ENCODE measurements at places on chromosomes 3 and 15.

GRCh38 chr15:35439291-35439690, 106.7 kb downstream of the DPH6 start:
- no peaks in the 10 kb centered on the region for H3K36me3 ChIP-seq
- H3K4me3 ChIP-seq, result no peak overlapping the region
- no peaks in the 10 kb centered on the region for H3K27me3 ChIP-seq
- no peak for DNase-seq
- H3K4me1 ChIP-seq, result no peaks in the 10 kb centered on the region

GRCh38 chr3:158845765-158846350, 44.0 kb downstream of the MFSD1 start:
- no peak for DNase-seq
- H3K4me3 ChIP-seq, result no peak overlapping the region
- H3K36me3 ChIP-seq, result no peaks in the 10 kb centered on the region
- no peaks in the 10 kb centered on the region for H3K27me3 ChIP-seq

DNA sequence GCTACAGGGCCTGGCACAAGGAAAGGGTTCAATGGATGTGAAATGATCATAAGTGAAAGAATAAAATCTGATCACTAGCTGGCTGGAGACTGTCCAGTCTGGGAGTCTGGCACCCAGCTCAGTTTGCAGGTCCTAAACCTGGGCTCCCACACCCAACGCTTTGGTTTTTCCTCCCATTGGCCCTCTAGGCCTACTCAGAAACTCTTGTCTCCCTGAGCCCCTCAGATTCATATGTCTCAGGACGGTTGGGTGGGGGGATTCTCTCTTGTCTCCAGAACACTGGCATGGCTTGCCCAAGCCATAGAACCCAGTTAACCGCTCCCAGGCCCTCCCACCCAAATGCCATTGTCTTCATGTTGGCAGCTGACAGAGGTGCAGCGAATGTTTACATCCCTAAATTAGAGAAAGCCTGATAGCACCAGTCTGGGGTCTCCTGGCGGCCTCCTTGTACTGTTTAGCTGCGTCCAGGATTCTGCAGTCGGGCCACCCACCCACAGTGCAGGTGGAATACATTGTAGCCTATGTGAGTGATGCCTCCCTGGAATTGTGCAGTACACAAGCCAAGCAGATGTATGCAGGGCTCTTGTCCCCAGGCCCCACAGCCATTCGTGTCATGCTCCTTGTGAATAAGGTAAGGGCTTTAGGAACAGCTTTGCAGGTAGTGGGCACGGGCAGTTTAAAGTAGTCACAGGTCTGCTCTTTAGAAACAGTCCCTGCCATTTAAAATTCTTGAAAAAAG, 266.3 kb downstream of the XXYLT1 start:
- no peaks in the 10 kb centered on the region for H3K27me3 ChIP-seq
- DNase-seq, result peak; percentile 35
- H3K27ac ChIP-seq, result no peak overlapping the region
- H3K36me3 ChIP-seq, result no peaks in the 10 kb centered on the region
- no peak overlapping the region for H3K4me3 ChIP-seq

- no peaks in the 10 kb centered on the region for H3K36me3 ChIP-seq
- no peaks in the 10 kb centered on the region for H3K4me1 ChIP-seq
- no peaks in the 10 kb centered on the region for H3K27me3 ChIP-seq
- DNase-seq, result no peak
- no peak overlapping the region for H3K4me3 ChIP-seq
- no peak overlapping the region for H3K27ac ChIP-seq
These were observed 8.8 kb downstream of the TMEM202 start for GRCh38 chr15:72406936-72407335.

DNA sequence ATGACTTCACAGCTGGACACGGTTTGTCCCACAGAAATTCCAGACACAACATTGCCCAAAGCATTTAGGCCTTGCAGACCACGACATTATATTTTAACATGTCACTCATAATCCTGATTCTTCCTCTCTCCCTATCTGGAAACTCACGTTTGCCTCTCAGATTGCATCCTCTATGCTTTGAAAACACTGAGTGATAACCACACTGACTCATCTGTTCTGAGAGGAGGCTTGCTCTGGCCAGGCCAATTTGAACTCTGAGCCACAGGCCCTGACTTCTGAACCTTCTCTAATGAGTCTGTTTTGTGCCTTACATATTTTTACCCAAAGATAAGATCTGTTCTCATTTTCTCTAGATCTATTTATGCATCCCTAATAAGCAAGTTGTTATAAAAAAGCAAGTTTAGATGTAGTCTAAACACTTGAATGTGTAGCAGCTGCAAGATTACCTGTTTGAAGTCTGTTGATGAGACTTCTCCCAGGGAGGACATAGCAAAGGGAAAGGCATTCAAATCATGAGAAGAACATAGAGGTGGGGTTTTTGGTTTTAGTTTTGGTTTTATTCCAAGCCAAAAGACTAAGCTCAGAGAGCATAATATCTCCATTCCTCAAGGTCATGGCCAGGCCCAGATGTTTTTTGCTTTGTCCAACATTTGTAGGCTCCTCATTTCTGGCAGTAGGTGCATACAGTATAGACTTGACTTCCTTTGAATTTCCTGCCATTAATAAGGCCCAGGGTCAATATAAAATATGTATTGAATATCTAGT, 234.4 kb upstream of the LRTM1 start:
- no peaks in the 10 kb centered on the region for H3K36me3 ChIP-seq
- H3K27ac ChIP-seq, result no peak overlapping the region
- DNase-seq, result no peak
- H3K4me3 ChIP-seq, result no peak overlapping the region
- H3K4me1 ChIP-seq, result no peaks in the 10 kb centered on the region

GRCh38 chr3:79598594-79598993, 169.2 kb downstream of the ROBO1 start:
- DNase-seq, result no peak
- H3K27me3 ChIP-seq, result no peaks in the 10 kb centered on the region
- no peaks in the 10 kb centered on the region for H3K36me3 ChIP-seq
- H3K4me1 ChIP-seq, result no peaks in the 10 kb centered on the region

DNA sequence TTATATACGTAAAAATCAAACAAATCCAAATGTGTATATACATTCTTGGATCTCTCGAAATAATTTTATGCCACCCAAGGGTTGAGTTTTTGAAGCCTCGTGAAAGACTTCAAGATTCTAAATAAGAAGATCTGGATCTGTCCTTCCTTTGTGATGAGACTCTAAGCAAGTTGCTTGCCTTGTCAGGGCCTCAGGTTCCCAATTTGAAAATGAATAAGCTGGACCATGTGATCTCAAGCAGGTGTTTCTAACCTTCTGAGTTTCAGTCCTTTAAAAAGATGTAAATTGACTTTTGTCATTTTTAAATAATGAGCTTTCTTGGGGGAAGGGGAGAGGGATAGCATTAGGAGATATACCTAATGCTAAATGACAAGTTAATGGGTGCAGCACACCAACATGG, 137.1 kb downstream of the P3H2 start:
- no peaks in the 10 kb centered on the region for H3K27me3 ChIP-seq
- no peak overlapping the region for H3K4me3 ChIP-seq
- DNase-seq, result no peak
- peaks cover 13% of the 10 kb centered on the region for H3K4me1 ChIP-seq
- no peaks in the 10 kb centered on the region for H3K36me3 ChIP-seq

GRCh38 chr3:140686948-140687347, 9.1 kb downstream of the TRIM42 start:
- no peaks in the 10 kb centered on the region for H3K4me1 ChIP-seq
- no peak overlapping the region for H3K4me3 ChIP-seq
- no peak overlapping the region for H3K27ac ChIP-seq
- no peaks in the 10 kb centered on the region for H3K27me3 ChIP-seq
- no peaks in the 10 kb centered on the region for H3K36me3 ChIP-seq
- no peak for DNase-seq

DNA sequence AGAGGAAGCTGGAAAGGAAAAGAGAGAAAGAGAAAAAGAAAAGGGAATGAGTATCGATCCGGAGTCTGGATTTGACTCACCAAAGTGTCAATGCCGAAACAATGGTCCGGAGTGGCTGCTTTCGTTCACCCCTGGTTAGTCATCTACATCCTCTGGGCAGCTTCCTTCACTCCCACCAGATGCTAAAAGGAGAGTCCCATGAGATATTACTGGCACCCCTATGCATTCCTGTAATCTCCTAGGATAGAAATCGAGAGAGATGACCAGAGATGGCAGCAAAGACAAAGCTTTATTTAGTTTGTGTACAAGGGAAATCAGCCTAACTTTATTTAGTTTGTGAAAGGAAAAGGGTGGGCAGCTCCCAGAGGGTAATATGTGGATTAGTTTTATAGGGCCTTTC, 622.2 kb downstream of the ZPLD1 start:
- no peaks in the 10 kb centered on the region for H3K36me3 ChIP-seq
- no peak overlapping the region for H3K4me3 ChIP-seq
- peaks cover 7% of the 10 kb centered on the region for H3K4me1 ChIP-seq
- no peaks in the 10 kb centered on the region for H3K27me3 ChIP-seq
- H3K27ac ChIP-seq, result no peak overlapping the region

GRCh38 chr3:182233957-182234356, 522.2 kb downstream of the SOX2 start:
- no peaks in the 10 kb centered on the region for H3K27me3 ChIP-seq
- no peak for DNase-seq
- no peak overlapping the region for H3K4me3 ChIP-seq
- H3K36me3 ChIP-seq, result no peaks in the 10 kb centered on the region
- no peak overlapping the region for H3K27ac ChIP-seq

- no peaks in the 10 kb centered on the region for H3K27me3 ChIP-seq
- no peaks in the 10 kb centered on the region for H3K36me3 ChIP-seq
- no peaks in the 10 kb centered on the region for H3K4me1 ChIP-seq
- H3K27ac ChIP-seq, result no peak overlapping the region
- H3K4me3 ChIP-seq, result no peak overlapping the region
- no peak for DNase-seq
These were observed 230.8 kb upstream of the TBC1D5 start for GRCh38 chr3:17972959-17973906.

GRCh38 chr3:129890891-129891290, 2.6 kb downstream of the TMCC1 start:
- H3K27me3 ChIP-seq, result no peaks in the 10 kb centered on the region
- no peaks in the 10 kb centered on the region for H3K36me3 ChIP-seq
- peaks cover 39% of the 10 kb centered on the region for H3K4me1 ChIP-seq
- no peak for DNase-seq
- peak overlapping the region; percentile 25 for H3K27ac ChIP-seq
- H3K4me3 ChIP-seq, result no peak overlapping the region

DNA sequence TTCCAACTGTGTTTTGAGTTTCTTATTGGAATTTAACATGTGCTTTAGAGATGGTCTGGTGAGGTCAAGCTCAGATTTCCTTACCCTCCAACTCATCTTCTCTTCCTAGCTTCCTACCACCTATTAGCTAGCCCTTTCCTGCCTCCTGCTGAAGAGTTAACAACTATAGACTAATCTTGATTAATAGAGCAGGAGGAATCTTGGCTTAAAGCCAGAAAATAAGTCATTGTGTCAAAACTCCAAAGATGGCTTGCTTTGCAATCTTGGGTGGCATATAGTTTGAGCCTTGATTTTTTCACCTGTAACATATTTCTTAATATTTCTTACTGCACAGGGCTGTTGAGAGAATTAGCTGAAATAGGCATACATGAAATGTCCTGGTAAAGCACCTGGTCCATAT, 27.3 kb downstream of the BCL2L10 start:
- no peak for DNase-seq
- no peak overlapping the region for H3K4me3 ChIP-seq
- no peaks in the 10 kb centered on the region for H3K27me3 ChIP-seq
- no peaks in the 10 kb centered on the region for H3K36me3 ChIP-seq

GRCh38 chr3:9682096-9682495, 21.5 kb upstream of the CPNE9 start:
- H3K4me1 ChIP-seq, result no peaks in the 10 kb centered on the region
- DNase-seq, result no peak
- no peak overlapping the region for H3K27ac ChIP-seq
- no peak overlapping the region for H3K4me3 ChIP-seq
- no peaks in the 10 kb centered on the region for H3K27me3 ChIP-seq

DNA sequence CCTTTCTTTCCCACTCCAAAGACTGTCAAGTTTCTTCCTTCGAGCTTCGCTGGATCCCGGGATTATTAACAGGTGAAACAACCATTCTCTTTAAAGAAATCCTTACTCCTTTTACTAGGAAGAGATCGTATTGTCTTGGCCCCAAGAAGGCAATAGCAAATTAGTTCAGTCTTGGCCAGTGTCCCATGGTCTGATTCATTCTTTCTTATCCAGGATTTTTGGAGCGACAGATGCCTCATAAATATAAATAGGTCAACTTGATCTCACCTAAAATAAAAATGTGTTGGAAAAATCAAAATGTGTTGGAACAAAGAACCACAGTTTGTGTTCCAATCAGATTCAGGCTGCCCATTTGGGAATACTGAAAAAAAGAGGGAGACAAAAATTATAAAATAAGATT, 140.1 kb upstream of the TMEM108 start:
- H3K36me3 ChIP-seq, result no peaks in the 10 kb centered on the region
- H3K27ac ChIP-seq, result no peak overlapping the region
- no peaks in the 10 kb centered on the region for H3K27me3 ChIP-seq
- DNase-seq, result no peak
- H3K4me3 ChIP-seq, result no peak overlapping the region
- no peaks in the 10 kb centered on the region for H3K4me1 ChIP-seq

- H3K27me3 ChIP-seq, result peaks cover 12% of the 10 kb centered on the region
- no peak for DNase-seq
- H3K4me3 ChIP-seq, result no peak overlapping the region
- H3K27ac ChIP-seq, result no peak overlapping the region
These were observed 8.6 kb upstream of the SST start for GRCh38 chr3:187678726-187679268.

GRCh38 chr3:29280404-29281093, at the start of gene RBMS3:
Gene RBMS3 (plus strand): TSS chr3:29281071.
- H3K27me3 ChIP-seq, result no peaks in the 10 kb centered on the region
- H3K27ac ChIP-seq, result peak within 1 kb of the TSS; percentile 84
- no peaks in the 10 kb centered on the region for H3K36me3 ChIP-seq
- peak within 1 kb of the TSS; percentile 66 for H3K4me3 ChIP-seq

GRCh38 chr3:134776518-134776917, 18.5 kb upstream of the EPHB1 start:
- no peak overlapping the region for H3K27ac ChIP-seq
- H3K36me3 ChIP-seq, result no peaks in the 10 kb centered on the region
- H3K4me1 ChIP-seq, result no peaks in the 10 kb centered on the region
- no peaks in the 10 kb centered on the region for H3K27me3 ChIP-seq
- DNase-seq, result no peak

DNA sequence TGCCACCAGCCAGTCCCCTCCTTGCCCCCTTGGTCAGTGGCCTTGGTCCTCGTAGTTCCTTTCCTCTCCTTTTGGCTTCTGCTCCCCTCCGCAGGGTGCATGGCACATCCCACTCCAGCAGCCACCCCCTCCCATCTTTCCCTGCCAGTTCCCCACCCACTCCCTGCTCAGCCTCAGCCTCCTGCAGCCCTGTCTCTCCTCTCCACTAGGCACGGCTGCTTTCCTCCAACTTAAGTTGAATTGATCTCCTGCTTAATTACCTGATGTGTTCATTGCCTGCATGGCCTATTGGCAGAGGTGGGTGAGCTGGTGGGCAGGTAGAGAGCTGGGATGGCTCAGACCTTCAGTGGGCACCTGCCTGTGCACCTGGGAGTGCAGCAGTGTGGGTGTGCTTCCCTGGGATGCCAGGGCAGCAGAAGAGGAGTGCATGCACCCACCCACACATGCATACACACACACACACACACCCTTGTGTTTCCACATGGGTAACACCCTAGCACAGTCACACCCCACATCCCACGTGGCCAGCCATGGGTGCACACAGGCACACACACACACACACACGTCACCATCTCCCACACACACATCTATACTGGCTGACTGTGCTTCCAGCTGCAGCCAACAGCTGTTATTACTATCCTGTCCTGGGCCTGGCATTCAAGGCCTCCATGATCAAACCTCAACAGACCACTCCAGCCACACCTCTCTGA, 30.9 kb downstream of the C3orf18 start:
- H3K4me3 ChIP-seq, result no peak overlapping the region
- H3K4me1 ChIP-seq, result no peaks in the 10 kb centered on the region
- H3K27me3 ChIP-seq, result no peaks in the 10 kb centered on the region
- H3K36me3 ChIP-seq, result no peaks in the 10 kb centered on the region
- no peak overlapping the region for H3K27ac ChIP-seq

Data from upper lobe of right lung (tissue), 1 donor.